NCI-H1105 (cell line): ENCODE measurements at places on chromosomes 13 and 19.

DNA sequence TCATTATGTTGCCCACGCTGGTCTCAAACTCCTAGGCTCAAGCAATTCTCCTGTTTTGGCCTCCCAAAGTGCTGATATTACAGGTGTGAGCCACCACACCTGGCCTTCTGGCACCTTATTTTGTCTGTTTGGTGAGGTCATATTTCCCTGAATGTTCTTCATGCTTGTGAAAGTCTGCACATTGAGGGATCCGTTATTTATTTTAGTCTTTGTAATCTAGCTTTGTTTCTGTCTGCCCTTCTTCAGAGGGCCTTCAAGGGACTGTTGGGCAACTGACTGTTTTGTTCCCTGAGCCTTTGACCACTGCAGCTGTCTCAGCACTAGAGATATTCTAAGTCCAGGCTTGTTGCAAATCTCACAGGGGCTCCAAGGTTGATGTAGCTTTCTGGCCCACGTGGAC is 110.5 kb upstream of the RFC3 start:
- no peak for DNase-seq

GRCh38 chr13:41960211-41960636 is 685 bp downstream of the VWA8 start:
- DNase-seq: no peak

- DNase-seq: no peak
Observed at GRCh38 chr13:74090869-74091605, 43.2 kb downstream of the KLF12 start.

- no peak for DNase-seq
Observed at GRCh38 chr19:7145494-7145893, 76.0 kb downstream of the ZNF557 start.

DNA sequence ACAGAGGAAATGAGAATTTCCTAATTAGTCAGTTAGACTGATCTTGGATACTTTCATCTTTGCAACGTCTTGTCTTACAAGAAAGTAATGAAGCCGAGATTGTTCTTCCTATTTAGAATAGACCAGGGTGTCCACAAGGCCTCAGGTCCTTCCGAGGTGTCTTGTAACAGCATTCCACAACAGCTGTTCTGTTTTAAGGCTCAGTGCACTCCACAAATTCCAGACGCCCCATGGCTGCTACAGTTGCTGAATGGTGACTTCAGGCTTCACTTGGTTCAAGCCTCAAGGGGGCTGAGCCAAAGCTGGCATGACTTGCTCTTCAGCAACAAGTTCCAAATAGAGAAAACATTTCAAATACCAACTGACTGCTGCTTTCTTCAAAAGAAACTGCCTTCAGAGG is 143.4 kb downstream of the SHISA2 start:
- DNase-seq: no peak

DNA sequence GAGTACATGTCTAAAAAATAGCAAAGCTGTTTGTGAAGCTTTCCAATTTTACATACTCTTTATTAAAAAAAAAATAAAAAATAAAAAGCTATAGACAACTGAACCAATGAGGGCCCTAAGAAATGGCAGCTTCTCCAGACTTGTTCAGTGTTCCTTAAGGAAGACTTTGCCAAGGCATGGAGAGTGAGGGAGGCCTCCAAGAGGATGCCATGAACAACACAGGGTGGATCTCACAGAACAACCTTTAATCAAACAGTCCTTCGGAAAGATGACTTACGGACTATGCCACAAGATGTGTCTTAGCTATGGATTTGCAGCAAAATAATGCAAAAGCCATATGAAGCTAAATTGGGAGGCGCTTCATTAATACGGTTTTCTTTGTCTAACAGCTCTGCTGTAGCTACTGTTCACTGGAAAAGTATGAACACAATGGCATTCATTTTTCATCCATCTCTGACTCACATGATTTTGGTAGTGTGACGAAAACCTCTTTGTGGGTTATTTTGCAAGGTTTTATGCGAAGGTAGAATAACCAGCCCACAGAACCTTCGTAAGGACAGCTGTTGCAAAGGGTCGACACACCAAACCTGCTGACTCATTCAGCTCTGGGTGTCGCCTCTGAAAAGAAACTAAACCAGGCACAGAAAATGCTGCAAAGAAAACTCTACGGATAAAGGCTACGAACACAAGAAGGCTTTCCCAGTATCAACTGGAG is 27.7 kb downstream of the EFNB2 start:
- no peak for DNase-seq

DNA sequence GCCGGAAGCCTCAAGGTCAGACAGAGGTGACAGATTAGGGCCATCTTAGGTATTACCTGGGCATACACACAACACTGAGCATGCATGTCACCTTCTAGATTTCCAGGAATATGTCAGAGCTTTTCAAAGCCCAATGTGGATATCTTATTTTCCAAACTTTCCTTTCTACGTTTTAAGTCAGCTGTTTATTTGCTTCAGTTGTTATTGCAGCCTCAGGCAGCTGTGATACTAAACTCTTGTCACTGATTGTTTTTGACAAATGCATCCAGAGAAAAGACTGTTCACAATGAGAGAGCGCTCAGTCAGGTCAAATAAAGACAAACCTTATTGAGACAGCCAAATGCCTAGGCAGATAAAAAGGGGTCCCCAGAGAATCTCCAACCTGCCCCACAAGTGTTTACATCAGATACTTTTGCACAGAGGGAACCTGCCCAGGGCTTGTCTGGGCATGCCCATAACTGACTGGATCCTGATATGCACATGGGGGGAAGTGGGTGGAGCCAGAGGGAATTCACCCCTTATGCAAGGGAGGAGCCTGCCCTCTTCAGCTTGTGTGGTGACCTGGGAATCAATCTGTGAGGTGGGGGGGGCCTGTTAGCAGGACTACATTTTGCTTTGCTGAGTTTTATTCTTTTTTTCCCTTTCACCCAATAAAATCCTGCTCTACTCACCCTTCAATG is 28.5 kb downstream of the MED4 start:
- no peak for DNase-seq

DNA sequence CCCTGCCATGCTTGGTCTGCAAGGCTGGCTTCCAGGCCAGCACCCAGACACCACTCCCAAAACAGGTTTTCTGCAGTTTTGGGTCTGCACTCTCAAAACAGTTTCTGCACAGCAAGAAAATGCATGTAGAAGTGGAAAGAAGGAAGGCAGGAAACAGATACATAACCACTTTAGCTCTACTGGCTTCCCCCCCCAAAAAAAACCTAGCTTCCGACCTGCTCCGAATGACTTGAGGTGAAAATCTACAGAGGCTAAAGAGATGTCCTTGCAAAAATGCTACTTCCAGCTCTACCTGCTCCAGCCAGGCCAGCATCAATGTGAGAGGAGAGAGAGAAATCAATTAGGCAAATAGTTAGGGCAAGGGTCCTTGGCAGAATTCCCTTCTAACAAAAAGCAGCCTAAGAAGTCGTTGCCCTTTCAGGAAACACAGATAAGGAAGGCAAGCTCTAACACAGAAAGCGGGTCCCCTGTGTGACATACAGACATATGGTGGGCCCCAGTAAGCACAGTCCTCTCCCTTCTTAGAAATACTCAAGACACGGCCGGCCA is 3.4 kb downstream of the C19orf12 start:
- no peak for DNase-seq

DNA sequence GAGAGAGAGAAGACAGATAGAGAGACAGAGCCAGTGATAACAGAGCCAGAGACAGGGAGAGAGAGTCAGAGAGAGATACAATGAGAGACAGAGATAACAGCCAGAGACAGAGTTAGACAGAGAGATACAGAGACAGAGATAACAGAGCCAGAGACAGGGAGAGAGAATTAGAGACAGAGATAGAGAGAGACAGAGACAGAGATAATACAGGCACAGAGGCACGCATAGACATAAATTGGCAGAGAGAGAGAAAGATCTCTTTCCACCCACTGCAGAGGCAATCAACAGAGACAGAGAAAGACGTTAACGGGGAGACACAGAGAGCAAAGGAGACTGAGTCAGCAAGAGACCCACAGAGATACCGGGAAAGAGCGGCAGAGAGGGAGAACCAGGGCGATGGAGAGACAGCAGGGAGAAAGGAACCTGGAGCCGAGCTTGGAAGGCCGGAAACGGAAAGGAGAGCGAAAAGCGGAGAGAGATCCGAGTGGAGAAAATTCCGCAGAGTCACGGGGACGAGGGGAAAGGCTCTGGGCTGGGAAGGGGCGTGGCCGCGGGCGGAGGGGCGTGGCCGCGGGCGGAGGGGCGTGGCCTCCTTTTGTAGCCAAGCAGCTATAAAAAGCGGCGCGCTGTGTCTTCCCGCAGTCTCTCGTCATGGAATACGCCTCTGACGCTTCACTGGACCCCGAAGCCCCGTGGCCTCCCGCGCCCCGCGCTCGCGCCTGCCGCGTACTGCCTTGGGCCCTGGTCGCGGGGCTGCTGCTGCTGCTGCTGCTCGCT is at the start of gene TNFSF9:
TSS of gene TNFSF9 (plus strand) at position 641 of the 777 bp plus-strand sequence. CDS start at position 652, 11 bp downstream.
- DNase-seq: peak; percentile 56
